ENCODE measurements at places on chromosomes 2 and 18.
A peak's percentile ranks its signal among the peaks of the same experiment; 100 is the strongest.

DNA sequence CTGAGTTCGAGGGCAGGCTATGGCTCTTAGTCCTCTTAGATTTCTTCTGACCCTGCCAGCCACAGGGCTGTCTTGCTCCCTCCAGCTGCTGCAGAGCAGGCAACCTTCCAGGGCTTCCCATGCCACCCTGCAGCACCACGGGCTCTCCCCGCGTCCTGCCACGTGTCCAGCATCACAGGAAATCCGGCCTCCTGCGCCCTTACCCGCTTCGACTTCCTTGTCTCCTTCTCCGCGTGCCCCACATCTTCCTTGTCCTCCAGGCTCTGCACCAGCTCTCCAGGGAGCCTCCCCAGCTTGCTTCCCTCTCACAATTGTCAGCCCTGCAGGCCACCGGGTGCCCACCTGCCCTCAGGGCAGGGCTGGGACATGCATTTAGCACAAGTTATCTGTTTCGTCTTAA lies 253.5 kb downstream of the DCDC2C start:
- DNase-seq: no peak

DNA sequence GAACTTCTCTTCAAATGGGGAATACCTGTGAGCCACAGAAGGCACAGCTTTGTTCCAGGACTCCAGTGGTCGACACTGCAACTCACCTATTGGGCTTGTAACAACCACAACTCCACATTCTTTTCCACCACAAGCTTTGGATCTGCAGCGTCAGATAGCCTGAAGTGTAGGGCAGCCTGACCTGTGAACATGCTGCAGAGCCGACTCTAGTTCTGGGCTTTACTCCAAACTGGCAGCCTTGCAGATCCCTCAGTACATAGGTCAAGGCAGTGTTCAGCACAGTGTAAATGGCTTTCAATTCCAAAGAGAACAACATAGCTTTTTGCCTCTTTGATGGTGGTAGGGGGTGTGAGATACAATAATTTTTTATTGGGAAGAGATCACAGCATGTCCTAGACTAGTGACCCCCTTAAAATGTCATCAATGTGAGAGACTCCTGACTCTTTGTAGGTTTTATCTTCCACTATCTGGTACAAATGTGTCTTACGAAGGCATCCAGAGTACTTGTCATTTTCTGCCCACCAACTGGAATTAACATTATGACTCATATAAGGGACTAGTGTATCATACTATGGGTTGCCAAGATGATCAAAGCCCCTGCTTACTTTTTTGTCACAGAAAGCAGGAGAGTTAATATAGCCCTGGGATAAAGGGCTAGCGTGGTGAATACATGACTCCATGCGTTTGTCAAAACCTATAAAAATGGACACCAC lies 149.8 kb downstream of the COPS8 start:
- no peak for DNase-seq

DNA sequence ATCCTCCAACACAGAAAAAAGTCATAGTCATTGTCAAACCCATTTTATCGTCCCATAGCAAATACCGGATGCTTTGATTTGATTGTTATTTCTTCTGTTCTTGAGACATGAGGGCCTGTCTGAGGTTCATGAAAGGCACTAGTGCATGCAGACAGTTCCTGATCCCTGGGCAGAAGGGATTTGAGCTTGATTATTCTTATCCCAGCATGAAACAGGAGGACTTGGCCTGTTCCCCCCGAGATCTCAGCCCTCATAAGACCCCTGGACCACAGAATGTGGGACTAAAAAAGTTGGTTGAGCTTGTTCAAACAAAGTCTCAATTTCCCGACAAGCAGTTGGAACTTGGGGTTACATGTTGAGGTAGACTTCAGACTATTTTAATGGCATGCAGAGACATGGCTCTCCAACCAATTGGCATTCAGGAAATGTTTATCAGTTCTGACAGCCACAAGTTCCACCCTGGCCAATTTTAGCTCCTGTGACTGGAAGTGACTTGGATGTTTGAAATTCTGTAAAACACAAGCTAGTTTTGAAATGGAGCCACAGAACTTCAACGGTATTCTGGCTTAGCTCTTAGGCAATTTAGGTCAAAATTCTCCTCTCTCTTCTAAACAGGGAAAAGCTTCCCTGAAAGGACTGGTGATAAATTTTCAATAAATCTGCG lies 366.9 kb upstream of the SLC14A2 start:
- peak; percentile 49 for DNase-seq

DNA sequence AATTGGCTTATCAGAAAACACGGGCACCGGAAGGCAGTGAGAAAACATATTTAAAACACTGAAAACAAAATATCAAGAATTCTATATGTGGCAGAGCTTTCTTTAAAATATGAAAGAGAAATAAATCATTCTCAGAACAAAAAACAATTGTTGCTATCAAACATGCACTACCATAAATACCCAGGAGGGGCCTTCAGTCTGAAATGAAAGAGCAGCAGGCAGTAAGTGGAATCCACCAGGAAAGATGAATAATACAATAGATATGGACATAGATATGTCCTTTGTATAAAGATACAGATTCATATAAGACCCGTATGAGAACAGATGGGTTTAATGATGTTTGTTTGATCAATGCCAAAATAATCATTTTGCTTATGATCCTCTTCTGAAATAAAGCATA lies 142.0 kb downstream of the TMEM18 start:
- no peak for DNase-seq

DNA sequence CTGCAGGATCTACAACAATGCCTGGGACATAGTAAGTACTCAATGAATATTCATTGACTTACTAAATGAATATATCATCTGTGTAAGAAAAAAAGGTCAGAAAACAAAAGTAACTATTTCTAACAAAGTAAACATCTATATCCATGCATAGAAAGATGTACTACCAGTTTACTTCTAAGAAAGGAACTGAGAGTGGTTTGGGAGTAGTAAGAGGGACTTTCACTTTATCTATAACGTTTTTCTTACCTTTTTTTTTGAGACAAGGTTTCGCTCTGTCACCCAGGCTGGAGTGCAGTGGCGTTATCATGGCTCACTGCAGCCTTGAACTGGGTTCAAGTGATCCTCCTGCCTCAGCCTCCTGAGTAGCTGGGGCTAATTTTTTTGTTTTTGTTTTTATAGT lies 25.7 kb downstream of the DHX57 start:
- DNase-seq: no peak

DNA sequence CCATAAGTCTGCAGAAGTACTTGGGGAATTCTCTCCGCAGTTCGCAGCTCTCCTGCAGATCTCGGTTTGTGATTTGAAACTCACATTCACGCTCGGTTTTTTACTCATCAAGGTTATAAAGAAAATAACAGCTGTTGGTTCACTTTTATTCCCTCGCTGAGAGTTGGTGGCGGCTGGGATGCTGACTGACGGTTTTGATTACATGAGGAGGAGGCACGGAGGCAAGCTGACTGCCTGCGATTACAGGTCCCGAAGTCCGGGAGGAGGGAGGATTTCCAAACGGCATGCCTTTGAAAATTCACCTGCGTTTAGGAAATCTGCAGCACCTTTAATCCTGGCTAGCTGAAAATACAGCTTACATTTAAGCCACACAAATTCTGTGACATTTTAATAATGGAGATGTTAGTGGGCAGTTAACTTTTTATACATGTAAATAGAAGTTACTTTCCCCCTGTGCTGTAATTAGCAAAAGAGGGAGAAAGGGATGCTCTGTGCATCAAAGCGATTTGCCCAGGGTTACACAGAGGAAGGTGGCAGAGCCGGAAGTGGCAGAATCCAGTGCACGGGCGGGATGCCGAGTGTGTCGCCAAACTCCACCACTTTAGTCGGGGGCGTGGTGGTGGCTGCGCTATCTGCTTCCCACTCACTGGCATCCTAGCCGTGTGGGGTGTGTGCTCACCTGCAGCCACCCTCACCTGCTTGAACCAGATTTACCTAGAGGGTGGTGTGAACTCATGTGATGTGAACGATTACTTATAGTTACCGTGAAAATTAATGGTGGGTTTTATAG lies 14.7 kb downstream of the AGAP1 start:
- no peak for DNase-seq

DNA sequence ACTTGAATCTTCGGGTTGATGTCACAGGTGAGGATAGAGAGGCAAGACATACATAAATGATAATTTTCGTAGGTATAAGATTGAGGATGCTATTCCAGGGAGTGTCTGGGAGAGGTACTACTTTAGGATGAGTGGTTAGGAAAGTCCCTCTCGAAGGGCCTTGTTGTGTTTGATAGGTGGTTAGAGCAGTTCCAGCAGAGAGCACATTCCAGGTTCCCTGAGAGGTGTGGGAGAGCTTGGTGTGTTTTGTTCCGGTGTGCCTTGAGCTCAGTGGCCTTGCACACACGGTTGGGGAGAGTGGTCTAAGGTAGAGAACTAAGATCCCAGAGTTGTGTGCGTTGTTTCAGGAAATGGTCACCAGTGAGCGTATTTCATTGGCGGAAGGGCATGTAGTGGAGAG lies 191.4 kb downstream of the ZNF407 start:
- DNase-seq: no peak

DNA sequence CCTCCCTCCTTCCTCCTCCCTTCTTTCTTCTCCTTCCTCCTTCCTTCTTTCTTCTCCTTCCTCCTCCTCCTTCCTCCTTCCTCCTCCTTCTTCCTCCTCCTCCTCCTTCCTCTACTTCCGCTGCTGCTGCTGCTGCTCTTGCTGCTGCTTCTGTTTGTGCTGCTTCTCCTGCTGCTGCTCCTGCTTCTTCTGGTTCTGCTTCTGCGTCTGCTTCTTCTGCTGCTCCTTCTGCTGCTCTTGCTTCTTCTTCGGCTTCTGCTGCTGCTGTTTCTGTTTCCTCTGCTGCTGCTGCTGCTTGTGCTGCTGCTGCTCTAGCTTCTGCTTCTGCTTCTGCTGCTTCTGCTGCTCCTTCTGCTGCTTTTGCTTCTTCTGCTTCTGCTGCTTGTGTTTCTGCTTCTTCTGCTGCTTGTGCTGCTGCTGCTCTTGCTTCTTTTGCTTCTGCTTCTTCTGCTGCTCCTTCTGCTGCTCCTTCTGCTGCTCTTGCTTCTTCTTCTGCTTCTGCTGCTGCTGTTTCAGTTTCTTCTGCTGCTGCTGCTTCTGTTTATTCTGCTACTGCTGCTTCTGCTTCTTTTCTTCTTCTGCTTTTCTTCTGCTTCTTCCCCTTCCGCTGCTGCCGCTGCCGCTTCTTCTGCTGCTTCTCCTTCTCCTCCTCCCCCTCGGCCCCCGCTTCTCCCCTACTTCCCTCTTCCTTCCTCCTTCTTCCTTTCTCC lies 8.6 kb downstream of the SNRNP27 start:
- no peak for DNase-seq

- no peak for DNase-seq
Measured at GRCh38 chr2:66867063-66867441, 432.1 kb downstream of the MEIS1 start.

- DNase-seq: no peak
Measured at GRCh38 chr2:175743011-175743410, 259.1 kb downstream of the LNPK start.

- DNase-seq: no peak
Measured at GRCh38 chr18:39681061-39681460, 2115.5 kb upstream of the CELF4 start.

- peak; percentile 94 for DNase-seq
Measured at GRCh38 chr18:74291771-74292540, at the start of gene CYB5A. TSS of gene CYB5A (minus strand) at chr18:74291963. CDS start at chr18:74291875, 88 bp downstream.

- no peak for DNase-seq
Measured at GRCh38 chr2:116132833-116133232, 1681.7 kb upstream of the DDX18 start.
